IMR-90 (cell line): ENCODE measurements at places on chromosomes 3 and 15. TPM values are rescaled to one million over a fixed set of nuclear protein-coding genes. Genes with fewer than 3 reads are reported as not detected.

STRIT1 gene
- not detected in 2 replicates for polyA plus RNA-seq

GHSR gene
- not detected in 2 replicates for polyA plus RNA-seq

PLA2G4E gene
- not detected in 2 replicates for polyA plus RNA-seq

ROBO2 gene
- 7.4 and 9.3 TPM in 2 replicates for polyA plus RNA-seq

SELENOK gene
- polyA plus RNA-seq: 35.5 and 36.2 TPM in 2 replicates

SATB1 gene
- polyA plus RNA-seq: 7.3 and 10.7 TPM in 2 replicates

ONECUT1 gene
- polyA plus RNA-seq: not detected in 2 replicates

CCDC13 gene
- polyA plus RNA-seq: 0.19 TPM in 2 replicates

RPL14 gene
- polyA plus RNA-seq: 461 and 492 TPM in 2 replicates

CTXND1 gene
- polyA plus RNA-seq: not detected in 2 replicates

RHOV gene
- 0.07 and 0.10 TPM in 2 replicates for polyA plus RNA-seq

RAD51 gene
- polyA plus RNA-seq: 6.5 and 6.8 TPM in 2 replicates

CGNL1 gene
- 0.03 and 0.07 TPM in 2 replicates for polyA plus RNA-seq

GPR62 gene
- polyA plus RNA-seq: not detected in 2 replicates

GOLGA8Q gene
- 0.44 and 0.55 TPM in 2 replicates for polyA plus RNA-seq

DZIP1L gene
- polyA plus RNA-seq: 10.8 and 12.9 TPM in 2 replicates

ZBBX gene
- not detected in 2 replicates for polyA plus RNA-seq

CPA3 gene
- 0.07 and 0.09 TPM in 2 replicates for polyA plus RNA-seq

ATP13A5 gene
- polyA plus RNA-seq: not detected in 2 replicates

ECT2 gene
- 14.3 and 18.1 TPM in 2 replicates for polyA plus RNA-seq

PRR20G gene
- not detected in 2 replicates for polyA plus RNA-seq

CIAO2A gene
- 34.6 and 38.3 TPM in 2 replicates for polyA plus RNA-seq

ACTC1 gene
- polyA plus RNA-seq: 1.9 and 2.8 TPM in 2 replicates

CPN2 gene
- polyA plus RNA-seq: 0.07 TPM in 2 replicates

MME gene
- 7.5 and 11.7 TPM in 2 replicates for polyA plus RNA-seq

CLPX gene
- 21.5 and 26.9 TPM in 2 replicates for polyA plus RNA-seq

PDE12 gene
- polyA plus RNA-seq: 9.5 and 10.0 TPM in 2 replicates

ROPN1 gene
- 0.03 TPM in 1 of 2 replicates, not detected in the other for polyA plus RNA-seq

ATP2B2 gene
- 0.02 TPM in 1 of 2 replicates, not detected in the other for polyA plus RNA-seq

SMCO1 gene
- polyA plus RNA-seq: not detected in 2 replicates

SPINT1 gene
- 1.8 and 2.1 TPM in 2 replicates for polyA plus RNA-seq

CYP11A1 gene
- polyA plus RNA-seq: 0.46 and 0.50 TPM in 2 replicates

PLA2G4D gene
- polyA plus RNA-seq: not detected in 2 replicates

TNFAIP8L3 gene
- 0.09 and 0.29 TPM in 2 replicates for polyA plus RNA-seq

IGF1R gene
- polyA plus RNA-seq: 24.0 and 27.1 TPM in 2 replicates

FBXL2 gene
- polyA plus RNA-seq: 14.4 and 15.8 TPM in 2 replicates

SLC51B gene
- 0.16 TPM in 1 of 2 replicates, not detected in the other for polyA plus RNA-seq

AP3B2 gene
- 0.07 and 0.14 TPM in 2 replicates for polyA plus RNA-seq

STAC gene
- 0.19 and 0.43 TPM in 2 replicates for polyA plus RNA-seq

USP50 gene
- polyA plus RNA-seq: not detected in 2 replicates

EEF1AKMT4 gene
- 3.6 and 5.3 TPM in 2 replicates for polyA plus RNA-seq

RBP2 gene
- polyA plus RNA-seq: not detected in 2 replicates

GPR156 gene
- polyA plus RNA-seq: 0.09 and 0.22 TPM in 2 replicates

ALAS1 gene
- polyA plus RNA-seq: 47.2 and 47.8 TPM in 2 replicates

AMIGO3 gene
- 1.5 and 2.7 TPM in 2 replicates for polyA plus RNA-seq

SNX22 gene
- 0.04 and 0.12 TPM in 2 replicates for polyA plus RNA-seq
